Ascending aorta (tissue), 2 donors: ENCODE measurements at places on chromosomes 6 and 20.

- H3K27me3 ChIP-seq, result no peaks in the 10 kb centered on the region
- H3K27ac ChIP-seq, result peak overlapping the region; percentile 74
- peak; percentile 61 for DNase-seq
- H3K36me3 ChIP-seq, result no peaks in the 10 kb centered on the region
These were observed 93.6 kb downstream of the TMEM242 start for GRCh38 chr6:157229713-157230112.

GRCh38 chr6:111487661-111488060 is 4.6 kb upstream of the REV3L start:
- no peaks in the 10 kb centered on the region for H3K36me3 ChIP-seq
- H3K27ac ChIP-seq, result no peak overlapping the region
- peaks cover 21% of the 10 kb centered on the region for H3K4me1 ChIP-seq
- no peak overlapping the region for H3K4me3 ChIP-seq
- no peaks in the 10 kb centered on the region for H3K27me3 ChIP-seq

GRCh38 chr6:29995340-29995777 is 53.0 kb downstream of the HLA-A start:
- no peak overlapping the region for H3K27ac ChIP-seq
- no peaks in the 10 kb centered on the region for H3K36me3 ChIP-seq
- no peaks in the 10 kb centered on the region for H3K27me3 ChIP-seq
- no peak for DNase-seq
- no peaks in the 10 kb centered on the region for H3K4me1 ChIP-seq

GRCh38 chr6:42022755-42023384 is 27.5 kb upstream of the TAF8 start:
- no peaks in the 10 kb centered on the region for H3K36me3 ChIP-seq
- no peak overlapping the region for H3K27ac ChIP-seq
- no peak for DNase-seq
- H3K4me1 ChIP-seq, result no peaks in the 10 kb centered on the region
- no peak overlapping the region for H3K4me3 ChIP-seq

GRCh38 chr6:44956396-44956795 is 371.7 kb upstream of the RUNX2 start:
- no peak for DNase-seq
- no peaks in the 10 kb centered on the region for H3K4me1 ChIP-seq
- no peaks in the 10 kb centered on the region for H3K27me3 ChIP-seq
- H3K4me3 ChIP-seq, result no peak overlapping the region
- H3K27ac ChIP-seq, result no peak overlapping the region
- no peaks in the 10 kb centered on the region for H3K36me3 ChIP-seq

DNA sequence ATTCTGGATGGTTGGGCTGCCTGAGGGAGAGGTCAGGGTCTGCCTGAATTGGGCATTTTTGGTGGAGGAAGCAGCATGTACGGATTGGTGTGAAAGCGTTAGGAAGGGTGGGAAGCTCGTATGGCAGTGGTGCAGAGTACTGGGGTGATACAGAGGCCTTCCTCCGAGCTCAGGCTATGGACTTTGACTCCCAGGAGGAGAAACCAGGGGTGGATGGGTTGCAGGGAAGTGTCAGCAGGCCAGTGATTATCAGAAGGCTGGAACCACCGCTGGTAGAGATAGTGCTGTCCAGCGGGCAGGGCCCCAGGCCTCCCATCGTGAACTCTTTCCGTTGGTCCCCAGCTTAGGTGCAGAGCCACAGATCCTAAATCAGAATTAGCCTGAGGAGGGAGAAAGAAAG is 5.3 kb downstream of the WFDC5 start:
- H3K4me1 ChIP-seq, result no peaks in the 10 kb centered on the region
- H3K4me3 ChIP-seq, result no peak overlapping the region
- no peaks in the 10 kb centered on the region for H3K27me3 ChIP-seq
- no peaks in the 10 kb centered on the region for H3K36me3 ChIP-seq
